ENCODE measurements at places on chromosomes 3 and 15.

DNA sequence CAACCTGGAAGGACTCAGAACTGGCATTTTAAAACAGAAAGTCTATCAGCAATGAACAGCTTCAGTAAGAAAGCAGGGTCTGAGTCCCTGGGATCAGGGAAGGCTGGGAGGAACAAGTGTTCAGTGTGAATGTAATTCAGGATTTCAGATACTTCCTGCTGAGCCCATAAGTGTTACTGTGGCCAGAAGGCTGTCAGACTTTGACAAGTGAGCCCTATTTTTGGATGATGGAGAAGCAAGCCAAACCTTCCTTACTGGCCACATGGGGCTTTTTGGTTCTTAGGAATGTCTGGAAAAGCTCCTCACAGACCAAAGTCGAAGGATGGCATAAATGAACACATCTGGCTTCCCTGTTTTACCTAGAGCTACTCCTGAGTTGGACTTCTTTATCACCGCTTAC lies 157.2 kb downstream of the BBX start:
- DNase-seq = no peak

DNA sequence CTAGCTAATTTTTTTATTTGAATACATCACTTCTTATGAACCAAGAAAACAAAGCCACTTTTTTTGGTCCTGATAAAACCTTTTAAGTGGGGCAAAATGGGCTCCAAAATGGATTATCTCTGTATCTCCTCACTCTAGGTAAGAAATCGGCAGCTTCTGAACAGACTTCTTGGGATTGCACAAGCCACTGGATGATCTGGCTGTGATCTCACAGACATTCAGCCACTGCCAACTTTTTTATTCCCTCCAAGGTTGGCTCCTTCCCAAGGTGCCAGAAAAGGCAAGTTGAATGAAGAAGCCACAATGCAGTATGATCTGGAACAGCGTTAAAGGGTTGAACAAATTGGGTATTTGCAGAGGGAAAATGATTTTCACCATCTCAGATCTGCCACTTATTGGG lies 73.2 kb downstream of the PRICKLE2 start:
- DNase-seq = no peak

DNA sequence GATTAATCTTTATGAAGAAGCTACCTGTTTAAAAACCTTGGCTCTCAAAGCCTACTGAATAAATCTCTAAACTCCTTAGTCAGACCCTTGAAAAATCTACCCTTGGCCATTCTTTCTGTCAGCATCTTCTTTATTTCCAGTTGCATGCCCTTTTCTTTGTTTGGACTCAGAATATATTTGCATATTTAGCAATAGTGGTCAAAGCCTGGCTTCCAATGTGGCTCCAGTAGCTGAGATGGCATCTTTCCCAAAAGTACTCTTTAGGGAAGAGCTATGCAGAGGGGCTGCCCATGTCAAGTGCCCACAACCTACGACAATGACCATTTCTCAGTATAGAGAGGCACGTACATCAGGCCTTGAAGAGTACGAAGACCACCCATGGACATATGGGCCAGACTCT lies 47.2 kb downstream of the TLNRD1 start:
- no peak for DNase-seq

DNA sequence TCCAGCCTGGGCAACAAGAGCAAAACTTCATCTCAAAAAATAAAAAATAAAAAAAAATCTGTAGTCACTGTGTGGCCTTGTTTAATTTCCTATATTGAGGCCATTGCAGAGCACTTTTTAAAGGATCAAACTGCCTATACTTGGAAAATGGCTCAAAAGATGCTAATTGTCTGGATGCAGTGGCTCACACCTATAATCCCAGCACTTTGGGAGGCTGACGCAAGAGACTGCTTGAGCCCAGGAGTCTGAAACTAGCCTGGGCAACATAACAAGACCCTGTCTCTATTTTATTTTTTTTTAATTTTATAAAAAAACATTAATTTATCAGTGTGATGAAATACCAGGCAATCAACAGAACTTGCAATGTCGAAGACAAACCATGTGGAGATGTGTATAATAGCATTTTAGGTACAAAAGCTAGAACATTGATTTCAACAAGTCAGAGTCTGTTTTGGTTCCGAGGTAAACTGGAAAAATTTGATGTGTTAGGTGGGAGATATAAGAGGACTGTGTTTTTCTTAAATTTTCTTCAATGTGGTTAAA lies 47.0 kb upstream of the SETD2 start:
- DNase-seq = no peak

- DNase-seq = no peak
Measured at GRCh38 chr3:99534951-99535704, 103.3 kb upstream of the COL8A1 start.

DNA sequence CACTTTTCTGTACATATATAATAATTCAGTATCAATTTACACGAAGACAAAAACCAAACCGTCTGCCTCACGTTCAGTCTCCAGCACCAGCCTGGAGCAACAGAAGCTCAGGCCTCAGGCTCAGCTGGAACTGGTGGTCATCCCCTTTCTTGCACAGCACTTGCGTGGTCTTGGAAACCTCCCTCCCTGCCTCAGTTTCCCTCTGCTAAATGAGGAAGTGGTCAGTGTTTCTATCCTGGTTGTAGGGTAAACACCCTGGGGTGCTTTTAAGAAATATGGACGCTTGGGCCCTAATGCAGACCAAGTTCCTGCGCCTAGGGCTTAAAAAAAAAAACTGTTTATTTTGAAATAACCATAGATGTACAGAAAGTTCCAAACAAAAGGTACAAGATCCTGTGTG lies 21.6 kb downstream of the IQSEC1 start:
- no peak for DNase-seq

DNA sequence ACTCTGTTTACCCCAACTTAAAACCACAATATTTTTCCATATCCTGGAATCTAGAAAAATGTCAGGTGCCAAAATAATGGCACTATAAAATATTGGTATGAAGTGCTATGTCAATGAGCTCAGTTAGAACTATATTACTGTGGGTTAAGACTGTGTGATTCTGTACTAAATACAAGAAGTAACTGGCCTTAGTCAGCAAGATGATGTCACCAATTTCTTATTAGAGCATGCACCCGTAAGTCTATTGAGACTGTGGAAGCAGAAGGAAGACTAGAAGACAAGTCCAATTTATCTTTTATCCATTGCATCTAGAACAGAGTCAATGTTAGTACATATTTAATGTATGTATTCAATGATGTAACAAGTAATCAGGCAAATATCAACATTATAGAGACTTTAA lies 25.0 kb downstream of the LRRC58 start:
- no peak for DNase-seq

GRCh38 chr3:114627770-114628169 lies 333.9 kb downstream of the TIGIT start:
- DNase-seq = no peak

DNA sequence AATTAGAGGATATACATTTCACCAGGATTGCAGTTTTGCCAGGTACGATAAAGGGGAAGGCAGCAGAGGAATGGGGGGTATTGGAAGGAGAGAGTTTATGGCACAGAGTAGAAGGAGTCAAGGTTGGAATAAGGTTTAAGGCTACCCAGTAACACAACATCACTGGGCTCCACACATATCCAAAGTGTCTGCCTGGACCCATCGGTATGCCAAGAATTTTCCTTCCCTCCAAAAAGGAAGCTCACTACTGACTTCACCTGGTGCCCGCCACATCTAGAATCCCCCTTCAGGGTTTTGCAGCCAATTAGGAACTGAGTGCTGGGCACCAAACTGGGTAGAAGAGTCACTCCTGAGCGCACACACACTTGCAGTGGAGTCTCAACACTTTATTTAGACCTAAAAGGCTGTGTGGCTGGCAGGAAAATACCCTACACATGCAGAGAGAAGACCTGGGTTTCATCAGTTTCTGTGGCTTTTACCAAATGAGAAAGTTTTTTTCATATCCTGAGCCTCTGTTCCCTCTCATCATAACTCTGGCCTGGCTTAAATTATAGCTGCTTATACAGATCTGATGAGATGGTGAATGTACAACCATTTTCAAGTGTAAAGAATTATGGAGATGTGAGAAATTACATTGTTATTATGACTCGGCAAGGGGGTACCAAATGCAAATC lies 190.8 kb upstream of the LPP start:
- DNase-seq = no peak

DNA sequence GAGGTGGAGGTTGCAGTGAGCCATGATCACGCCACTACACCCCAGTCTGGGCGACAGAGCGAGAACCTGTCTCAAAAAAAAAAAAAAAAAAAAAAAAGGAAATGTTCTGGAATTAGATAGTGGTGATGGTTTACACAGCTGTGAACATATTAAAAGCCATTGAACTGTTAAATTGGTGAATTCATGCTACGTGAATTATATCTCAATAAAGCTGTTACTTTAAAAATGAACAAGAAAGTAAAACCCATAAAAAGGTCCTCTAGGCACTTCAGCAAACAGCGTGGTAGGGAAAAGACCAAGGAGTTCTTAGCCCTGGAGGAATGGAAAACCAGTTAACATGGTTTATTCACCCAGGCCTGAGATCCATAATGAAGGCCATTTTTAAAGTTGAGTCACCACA lies 180.1 kb downstream of the ATG7 start:
- no peak for DNase-seq

DNA sequence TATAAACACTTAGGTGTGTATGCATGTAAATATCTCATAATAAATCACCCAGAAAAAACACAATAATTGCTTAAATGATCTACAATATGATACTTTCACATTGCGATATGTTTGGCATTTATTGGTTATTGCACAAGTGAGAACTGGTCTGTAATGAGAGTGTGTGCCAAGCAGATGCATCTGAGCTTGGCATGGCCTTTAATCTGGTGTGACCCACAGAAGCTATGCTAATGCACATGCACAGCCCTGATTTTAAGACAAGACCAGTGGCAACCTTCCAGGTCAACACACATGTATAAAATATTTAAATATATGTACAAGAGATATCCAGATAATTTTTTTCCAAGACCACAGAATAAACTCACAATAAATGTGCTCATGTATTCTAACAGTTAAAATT lies 42.7 kb downstream of the C2CD4A start:
- DNase-seq = no peak

DNA sequence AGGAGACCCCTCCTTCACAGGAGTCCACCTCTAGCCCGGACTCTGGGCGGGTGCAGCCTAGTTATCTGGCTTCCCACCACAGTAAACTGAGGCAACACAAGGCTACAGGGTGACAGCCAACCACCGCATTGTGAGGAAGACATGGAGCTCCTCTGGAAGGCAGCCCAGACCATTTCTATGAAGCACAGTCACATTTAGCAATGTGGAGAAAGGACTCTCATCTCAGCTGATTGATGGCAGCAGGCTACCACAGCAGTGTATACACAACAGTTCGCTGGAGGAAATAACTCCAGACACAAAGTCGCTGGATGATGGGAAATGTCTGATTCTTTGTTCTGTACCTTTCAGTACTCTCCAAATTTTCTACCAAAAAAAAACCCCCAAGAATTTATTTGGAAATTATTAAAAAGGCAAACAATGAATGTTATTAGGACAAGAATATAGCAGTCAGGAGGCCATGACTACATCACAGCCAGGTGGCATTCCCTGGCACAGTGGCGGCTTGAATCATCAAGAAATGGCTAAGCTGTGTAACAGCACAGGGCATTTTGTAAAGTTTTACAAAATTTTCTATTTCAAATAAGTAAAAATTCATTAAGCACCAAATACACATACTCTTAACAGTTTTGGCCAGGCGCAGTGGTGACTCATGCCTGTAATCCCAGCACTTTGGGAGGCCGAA lies 40.1 kb downstream of the FAN1 start:
- DNase-seq = no peak

- no peak for DNase-seq
Measured at GRCh38 chr15:32982001-32982400, 212.5 kb downstream of the FMN1 start.

DNA sequence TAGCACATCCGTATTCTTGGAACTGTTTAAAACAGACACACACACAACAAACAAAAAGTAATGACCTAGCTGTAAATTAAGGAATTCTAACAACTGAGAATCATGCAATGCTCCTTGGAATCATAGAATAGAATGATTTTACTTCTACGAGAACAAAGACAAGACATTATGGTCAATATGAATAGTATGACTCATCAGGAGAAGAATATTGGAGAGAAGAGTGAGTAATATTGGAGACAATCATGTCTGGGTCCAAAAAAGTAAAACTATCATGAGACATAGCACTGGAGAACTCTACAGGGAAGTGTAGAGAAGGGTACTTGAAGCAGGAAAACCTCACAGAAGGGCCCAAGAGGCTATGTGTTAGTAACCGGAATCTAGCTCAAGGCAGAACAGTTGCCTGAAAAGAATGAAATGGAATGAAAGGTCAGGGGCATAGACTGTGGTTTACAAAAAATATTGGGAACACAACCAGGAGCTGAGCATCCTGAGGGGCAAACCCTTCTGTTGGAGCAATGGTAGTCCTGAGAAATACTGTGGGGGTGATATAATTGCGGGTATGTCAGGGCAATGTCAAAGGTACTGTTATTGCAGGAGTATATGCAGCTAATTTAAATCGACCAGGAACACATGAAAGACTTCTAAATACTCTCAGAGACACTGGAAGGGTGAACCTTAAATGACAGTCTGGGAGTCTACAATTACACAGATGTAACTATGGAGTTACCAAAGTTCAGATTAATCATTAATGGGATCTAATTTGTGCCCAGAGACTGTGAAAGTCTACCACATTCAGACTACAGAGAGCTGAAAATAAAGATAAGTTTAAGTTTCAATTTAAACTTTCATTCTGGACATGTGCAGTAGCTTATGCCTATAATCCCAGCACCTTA lies 201.2 kb downstream of the BCHE start:
- no peak for DNase-seq

GRCh38 chr3:186998937-186999368 lies 68.6 kb downstream of the ST6GAL1 start:
- no peak for DNase-seq

GRCh38 chr3:129033633-129034321 lies 26.8 kb upstream of the GP9 start:
- no peak for DNase-seq

- DNase-seq = no peak
Measured at GRCh38 chr3:9399746-9400145, 2.3 kb downstream of the SETD5 start.

DNA sequence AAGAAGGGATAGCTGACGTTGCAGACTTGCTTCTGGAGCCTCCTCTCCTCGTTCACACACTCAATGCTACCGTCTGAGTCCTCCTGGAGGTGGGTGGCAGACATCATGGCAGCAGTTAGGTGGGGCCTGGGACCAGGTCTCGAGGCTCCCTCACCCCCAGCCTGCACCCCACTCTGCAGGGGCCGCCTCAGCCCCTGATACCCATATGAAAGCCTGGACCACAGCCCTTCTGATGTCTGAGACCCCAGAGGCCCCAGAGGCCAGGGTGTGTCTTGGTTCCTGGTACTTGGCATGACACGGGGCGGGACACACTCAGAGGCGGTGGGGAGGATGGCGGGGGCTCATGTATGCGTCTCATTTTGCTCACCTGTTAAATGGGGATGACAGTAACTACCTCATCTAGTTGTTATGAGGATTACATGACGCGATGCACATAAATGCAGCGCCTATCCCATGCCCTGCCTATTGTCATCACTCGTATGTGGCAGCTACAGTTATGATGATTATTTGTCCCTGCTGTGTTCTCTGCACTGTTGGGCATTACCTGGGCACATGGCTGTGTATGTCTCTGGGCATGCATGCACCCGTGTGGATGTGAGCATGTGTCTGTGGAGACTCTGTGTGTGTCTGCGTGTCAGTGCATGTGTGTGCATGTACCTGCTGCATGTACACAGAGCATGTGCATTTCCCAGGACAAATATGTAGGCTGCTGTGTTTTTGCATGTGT lies 39.9 kb downstream of the FEM1B start:
- no peak for DNase-seq
